Stimulated activated CD8-positive, alpha-beta memory T cell treated with anti-CD3 and anti-CD28 coated beads, Interleukin-4, amount 100 ng/mL, for 1 hour (primary cell): ENCODE measurements at places on chromosomes 4 and X.

- DNase-seq = no peak
Measured at GRCh38 chr4:157372567-157372966, 152.0 kb downstream of the GRIA2 start.

DNA sequence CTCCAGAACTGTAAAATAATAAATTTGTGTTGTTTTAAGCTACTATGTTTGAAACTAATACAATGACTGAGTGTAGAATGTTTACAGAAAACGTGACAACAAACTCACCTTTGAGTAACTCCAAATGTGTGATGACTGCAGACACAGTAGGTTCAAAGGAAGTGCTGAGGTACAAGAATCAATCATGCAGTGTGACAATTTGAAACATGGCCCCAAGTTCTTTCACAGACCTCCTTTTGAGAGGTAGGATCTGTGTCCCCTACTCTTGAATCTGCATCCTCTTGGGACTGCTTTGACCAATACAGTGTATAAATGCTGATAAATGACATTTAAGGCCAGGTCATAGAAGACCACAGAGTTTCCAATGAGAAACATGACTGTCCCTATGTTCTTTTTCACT lies 667.7 kb upstream of the DIPK2B start:
- no peak for DNase-seq

GRCh38 chr4:151799417-151800012 lies 38.7 kb upstream of the GATB start:
- no peak for DNase-seq

DNA sequence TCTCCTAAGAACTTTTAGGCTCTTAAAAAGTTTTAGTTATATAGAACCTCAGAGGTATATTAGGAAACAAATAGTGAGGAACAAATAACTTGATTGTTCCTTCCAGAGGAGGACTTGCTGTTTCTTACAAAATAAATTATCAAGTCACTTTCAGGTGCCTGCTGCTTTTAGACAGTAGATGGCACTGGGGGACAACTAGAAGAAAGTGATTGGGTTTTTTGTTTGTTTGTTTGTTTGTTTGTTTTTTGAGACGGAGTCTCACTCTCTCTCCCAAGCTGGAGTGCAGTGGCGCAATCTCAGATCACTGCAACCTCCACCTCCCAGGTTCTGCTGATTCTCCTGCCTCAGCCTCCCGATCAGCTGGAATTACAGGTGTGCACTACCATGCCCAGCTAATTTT lies 35.4 kb upstream of the CDKL5 start:
- DNase-seq = no peak

GRCh38 chr4:92447255-92447905 lies 143.6 kb downstream of the GRID2 start:
- DNase-seq = no peak

DNA sequence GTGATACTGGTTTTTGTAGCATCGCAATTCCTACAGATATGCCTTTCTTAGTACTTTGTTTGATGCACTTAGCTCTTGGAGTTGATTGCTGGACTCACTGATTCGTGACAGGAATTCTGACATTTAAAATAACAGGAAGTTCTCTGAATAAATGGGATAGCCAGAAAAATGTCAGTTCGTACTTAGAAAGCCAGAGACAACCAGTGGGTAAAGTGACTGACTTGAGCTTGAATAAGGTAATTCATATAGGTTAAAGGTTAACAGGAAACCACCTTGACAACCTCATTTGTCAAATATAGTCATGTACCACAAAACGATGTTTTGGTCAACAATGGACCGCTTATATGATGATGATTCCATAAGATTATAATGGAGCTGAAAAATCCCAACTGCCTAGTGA lies 181.4 kb downstream of the RPA4 start:
- DNase-seq = no peak

- DNase-seq = no peak
Measured at GRCh38 chr4:189767941-189768340, 172.7 kb upstream of the FRG1 start.

- no peak for DNase-seq
Measured at GRCh38 chr4:71257761-71258160, 81.1 kb upstream of the SLC4A4 start.

- DNase-seq = no peak
Measured at GRCh38 chr4:140635606-140636005, 66.8 kb upstream of the UCP1 start.

- no peak for DNase-seq
Measured at GRCh38 chr4:41670530-41670929, 78.0 kb downstream of the PHOX2B start.

DNA sequence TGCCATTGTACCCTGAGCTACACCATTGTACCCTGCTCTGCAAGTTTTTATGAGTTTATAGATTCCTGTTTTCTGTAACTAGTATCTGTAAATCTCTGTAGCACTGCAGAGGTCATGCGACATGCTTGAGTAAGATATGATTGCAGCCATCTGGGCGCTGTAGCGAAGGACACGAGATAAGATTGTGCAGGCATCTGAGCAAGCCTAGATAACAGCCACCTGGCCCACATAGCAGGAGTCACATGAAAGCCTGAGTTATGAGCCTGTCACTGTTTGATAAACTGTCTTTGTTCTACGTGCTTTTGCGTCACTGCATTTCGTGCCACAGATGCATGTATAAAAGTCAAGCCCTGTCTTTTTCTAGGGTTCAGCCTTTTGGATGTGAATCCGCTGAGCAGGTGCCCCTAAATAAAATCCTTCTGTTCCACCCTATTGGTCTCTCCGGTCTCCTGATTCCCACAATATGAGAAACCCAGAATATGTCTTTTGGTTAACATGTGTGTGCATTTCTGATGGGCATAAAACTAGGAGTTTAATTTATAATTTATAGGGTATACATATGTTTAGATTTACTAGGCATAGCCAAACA lies 327.6 kb upstream of the MAOA start:
- DNase-seq = no peak

- no peak for DNase-seq
Measured at GRCh38 chr4:149754526-149754925, 61.1 kb downstream of the IQCM start.

- no peak for DNase-seq
Measured at GRCh38 chr4:55347610-55348228, 1.7 kb downstream of the SRD5A3 start.

- no peak for DNase-seq
Measured at GRCh38 chrX:140918398-140919038, 83.9 kb upstream of the SPANXB1 start.

DNA sequence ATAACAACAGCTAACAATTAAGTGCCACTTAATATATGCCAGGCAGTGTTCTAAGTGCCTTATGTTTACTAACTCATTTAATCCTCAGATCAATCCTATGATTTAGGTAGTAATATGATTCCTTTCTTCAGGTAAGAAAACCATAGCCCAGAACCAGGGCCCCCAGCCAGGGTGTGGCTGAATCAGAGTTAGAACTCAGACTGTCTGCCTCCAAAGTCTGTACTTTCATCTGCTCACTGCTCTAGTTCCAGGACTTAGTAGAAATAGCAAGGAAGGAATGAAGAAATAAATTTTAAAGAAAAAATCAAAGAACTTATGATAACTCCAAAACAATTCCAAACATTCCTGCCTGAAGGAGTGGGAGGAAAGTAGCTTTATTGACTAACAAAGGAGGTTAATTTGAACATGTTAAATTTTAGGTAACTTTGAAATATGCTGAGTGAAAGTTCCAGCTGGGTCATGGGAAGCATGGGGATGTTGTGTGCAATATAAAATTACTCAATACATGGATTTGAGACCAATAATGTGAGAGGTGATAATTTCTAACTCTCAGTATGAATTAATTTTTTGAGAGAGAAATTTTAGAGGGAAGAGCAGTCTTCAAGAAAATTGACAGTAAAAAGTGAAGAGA lies 8.8 kb upstream of the ADH1C start:
- no peak for DNase-seq

DNA sequence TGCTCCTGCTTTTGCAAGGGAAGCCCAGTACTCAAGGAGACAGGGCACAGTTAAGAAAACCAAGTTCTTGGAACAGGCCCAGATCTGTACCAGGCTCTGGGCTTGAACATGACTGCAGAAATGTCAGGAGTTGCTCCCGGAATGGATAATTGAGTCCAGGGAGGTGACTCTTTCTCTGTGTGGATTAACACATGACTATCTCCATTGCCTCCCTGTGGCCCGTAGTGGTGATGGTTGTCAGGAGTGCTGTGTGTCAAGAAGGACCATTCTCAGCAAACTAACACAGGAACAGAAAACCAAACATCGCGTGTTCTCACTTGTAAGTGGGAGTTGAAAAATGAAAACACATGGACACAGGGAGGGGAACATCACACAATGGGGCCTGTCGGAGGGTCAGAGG lies 39.9 kb downstream of the CCKAR start:
- DNase-seq = no peak

- DNase-seq = no peak
Measured at GRCh38 chrX:57453901-57454300, 137.9 kb upstream of the ZXDB start.
